A549 treated with DMSO at 1 μM for 4 hours (cell line): ENCODE measurements at places on chromosomes 7 and 10. TPM values are rescaled to one million over a fixed set of nuclear protein-coding genes. Genes with fewer than 3 reads are reported as not detected.

The PVRIG gene
- not detected in 5 replicates for total RNA-seq

The TLX1 gene
- 0.05 TPM in 1 of 5 replicates, not detected in the others for total RNA-seq

The ENKUR gene
- 0.17 to 0.43 TPM (median 0.31 TPM) in 5 replicates for total RNA-seq

The IFIT1B gene
- not detected in 5 replicates for total RNA-seq

The AKR1C3 gene
- 1,116 to 1,302 TPM (median 1,202 TPM) in 5 replicates for total RNA-seq

The TMEM178B gene
- total RNA-seq, result 1.2 to 1.7 TPM (median 1.6 TPM) in 5 replicates

The CLCN1 gene
- 0.03 to 0.07 TPM (median 0.06 TPM) in 3 of 5 replicates, not detected in the others for total RNA-seq

The FAM25G gene
- 0.65 to 1.8 TPM in 2 of 5 replicates, not detected in the others for total RNA-seq

The NUTM2B gene
- 0.22 to 0.50 TPM (median 0.31 TPM) in 5 replicates for total RNA-seq

The GHRHR gene
- not detected in 5 replicates for total RNA-seq

The CHRM2 gene
- total RNA-seq, result not detected in 5 replicates

The ADIRF gene
- total RNA-seq, result 0.17 TPM in 1 of 5 replicates, not detected in the others

The ENTPD1 gene
- 0.02 to 0.05 TPM (median 0.05 TPM) in 4 of 5 replicates, not detected in the other for total RNA-seq

The DKK1 gene
- 327 to 386 TPM (median 343 TPM) in 5 replicates for total RNA-seq

The STEAP4 gene
- total RNA-seq, result 0.01 TPM in 2 of 5 replicates, not detected in the others

The CSGALNACT2 gene
- 14.3 to 18.8 TPM (median 17.9 TPM) in 5 replicates for total RNA-seq

The TSPAN13 gene
- total RNA-seq, result 10.9 to 16.1 TPM (median 13.9 TPM) in 5 replicates

The LIPF gene
- total RNA-seq, result not detected in 5 replicates

The STRIP2 gene
- total RNA-seq, result 6.3 to 9.2 TPM (median 7.7 TPM) in 5 replicates

The AGMO gene
- 0.96 to 1.3 TPM (median 1.1 TPM) in 5 replicates for total RNA-seq
